ENCODE measurements at places on chromosomes 11 and 22.

GRCh38 chr11:11073996-11074395 lies 216.1 kb upstream of the ZBED5 start:
- DNase-seq = no peak

GRCh38 chr22:27848005-27848404 lies 46.4 kb upstream of the MN1 start:
- no peak for DNase-seq

- no peak for DNase-seq
These were observed 23.3 kb downstream of the TSPAN32 start for GRCh38 chr11:2325123-2325522.

DNA sequence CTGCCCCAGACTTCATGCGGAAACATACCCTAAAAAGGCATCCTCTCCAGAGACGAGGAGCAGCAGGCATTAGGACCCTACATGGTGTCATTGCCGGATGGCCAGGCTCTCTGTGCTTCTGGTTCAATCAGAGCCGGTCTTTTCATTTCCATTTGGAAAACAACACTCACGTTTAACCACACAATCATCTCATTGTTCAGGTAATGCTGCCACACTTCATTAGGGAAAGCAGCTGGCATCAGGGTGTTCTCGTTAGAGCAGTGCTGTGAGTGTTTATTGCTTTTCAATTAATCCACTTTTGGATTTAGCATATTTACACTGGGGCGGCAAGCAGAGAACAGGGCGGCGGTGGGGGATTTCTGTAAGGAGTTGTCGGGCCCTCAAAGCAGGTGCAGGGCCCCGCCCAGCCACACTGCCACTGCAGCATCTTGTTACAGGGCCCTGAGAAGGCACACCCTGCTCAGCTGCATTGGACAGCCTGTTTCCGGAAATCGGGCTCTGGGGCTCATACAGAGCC lies 338.6 kb downstream of the SHANK2 start:
- DNase-seq = no peak

GRCh38 chr22:49760280-49760629 lies 67.4 kb downstream of the BRD1 start:
- DNase-seq = no peak

- no peak for DNase-seq
These were observed 20.0 kb upstream of the LMO1 start for GRCh38 chr11:8283465-8284230.

- no peak for DNase-seq
These were observed at the start of gene MYOD1 for GRCh38 chr11:17719028-17719937. TSS of gene MYOD1 (plus strand) at chr11:17719571. CDS start at chr11:17719783, 212 bp downstream.

DNA sequence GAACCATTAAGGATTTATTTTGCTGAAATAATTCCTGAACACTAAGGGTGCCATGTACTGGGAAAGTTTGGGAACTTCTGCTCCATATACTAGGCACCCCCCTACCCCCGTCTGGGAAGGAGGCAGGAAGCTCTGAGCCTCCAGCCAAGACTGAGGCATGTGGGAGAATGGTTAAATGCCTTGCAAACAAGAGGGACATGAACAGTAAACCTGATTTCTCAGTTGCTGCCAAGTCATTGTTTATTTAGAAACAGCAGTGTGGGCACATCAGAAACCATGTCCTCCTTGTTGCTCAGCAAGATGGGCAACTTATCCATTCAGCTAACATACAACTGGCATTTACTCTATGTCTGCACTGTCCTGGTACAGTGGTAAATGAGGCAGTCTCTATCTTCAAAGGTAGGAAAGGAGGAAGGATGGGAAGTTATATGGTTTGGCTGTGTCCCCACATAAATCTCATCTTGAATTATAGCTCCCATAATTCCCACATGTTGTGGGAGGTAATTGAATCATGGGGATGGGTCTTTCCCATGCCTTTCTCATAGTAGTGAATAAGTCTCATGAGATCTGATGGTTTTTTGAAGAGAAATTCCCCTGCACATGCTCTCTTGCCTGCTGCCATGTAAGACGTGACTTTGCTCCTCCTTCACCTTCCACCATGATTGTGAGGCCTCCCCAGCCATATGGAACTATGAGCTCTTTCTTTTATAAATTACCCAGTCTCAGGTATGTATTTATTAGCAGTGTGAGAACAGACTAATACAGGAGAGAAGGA lies 459.1 kb downstream of the MIAT start:
- DNase-seq = no peak

GRCh38 chr11:62611705-62612365 lies 740 bp downstream of the EML3 start:
- DNase-seq = no peak

DNA sequence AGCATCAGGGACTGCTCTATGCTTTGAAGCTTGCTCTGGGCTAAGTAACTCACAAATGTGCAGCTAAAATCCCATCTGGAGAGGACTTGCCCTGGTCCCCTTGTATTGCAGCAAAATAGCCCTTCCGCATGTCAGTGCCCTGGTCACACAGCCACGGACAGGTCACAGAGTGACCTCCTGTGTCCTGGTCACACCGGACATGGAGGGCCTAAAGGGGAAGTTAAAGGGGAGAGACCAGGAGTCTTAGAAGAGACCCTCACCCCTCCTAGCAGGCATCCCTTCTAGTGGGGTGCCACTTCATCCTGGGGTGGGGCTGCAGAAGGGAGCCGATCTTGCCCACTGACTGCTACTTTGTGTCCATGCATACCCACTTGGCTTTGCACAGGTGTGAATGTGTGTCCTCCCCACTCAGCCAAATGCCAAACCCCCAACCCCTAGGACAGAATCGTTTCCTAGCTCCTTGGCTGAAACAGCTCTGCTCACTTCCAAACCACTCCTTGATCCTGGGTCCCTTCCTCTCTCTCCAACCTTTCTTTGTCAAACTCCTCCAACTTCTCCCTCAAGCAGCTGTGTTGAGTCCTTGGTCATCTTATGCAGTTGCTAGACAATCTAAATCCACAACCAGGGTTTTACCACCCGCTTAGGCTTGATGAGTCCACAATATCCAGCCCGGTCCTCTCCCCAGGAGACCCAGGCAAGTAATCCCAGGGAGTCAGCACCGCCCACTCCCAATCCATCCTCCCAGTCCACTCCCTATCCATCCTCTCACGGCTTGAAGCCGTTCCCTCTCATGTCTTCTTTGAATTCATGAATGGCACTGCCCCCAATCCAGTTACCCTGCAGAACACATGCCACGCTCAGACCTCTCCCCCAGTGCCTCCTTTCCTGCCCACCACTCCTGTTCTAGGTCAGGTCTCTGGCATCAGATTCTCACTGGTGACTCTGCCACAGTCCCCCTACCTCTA lies 3.3 kb upstream of the FXYD6 start:
- DNase-seq = no peak

DNA sequence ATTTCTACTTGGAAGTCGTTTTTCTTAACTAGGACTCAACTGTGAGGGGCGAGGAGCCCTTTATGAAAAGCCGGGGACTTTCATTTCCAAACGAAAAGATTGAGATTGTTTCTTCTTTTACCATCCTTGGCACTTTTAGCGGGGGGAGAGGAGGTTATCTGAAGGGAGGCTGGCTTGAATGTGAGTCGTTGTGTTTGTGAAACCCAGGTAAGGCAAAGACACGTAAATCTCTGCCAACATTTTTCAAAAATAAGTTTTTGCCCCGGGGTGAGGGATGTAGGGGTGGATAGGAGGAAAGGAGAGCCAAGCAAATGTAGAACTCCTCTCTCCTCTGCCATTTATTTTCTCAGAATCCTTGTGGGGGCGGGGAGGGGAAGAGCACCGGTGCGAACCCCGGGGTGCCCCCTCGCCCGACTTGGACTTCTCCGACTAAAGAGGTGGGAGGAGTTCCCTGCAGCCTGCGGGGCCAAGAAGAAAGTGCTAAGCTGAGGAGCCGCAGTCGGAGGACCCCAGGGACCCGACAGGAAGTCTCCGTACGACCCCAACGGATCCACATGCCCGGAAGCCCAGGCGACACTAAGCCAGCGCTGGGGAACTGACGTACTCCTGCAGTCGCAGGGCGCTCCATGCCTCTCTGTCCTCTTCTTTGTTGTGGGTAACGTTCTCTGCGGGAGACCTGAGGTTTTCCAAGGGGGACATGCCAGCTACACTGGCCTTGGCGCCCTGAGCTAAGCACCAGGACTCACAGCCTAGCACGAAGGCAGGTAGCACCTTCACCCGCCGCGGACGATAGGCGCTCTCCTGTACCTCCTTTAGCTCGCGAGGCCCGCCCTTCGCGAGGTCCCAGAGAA lies 2.4 kb upstream of the WT1 start:
- no peak for DNase-seq

- no peak for DNase-seq
These were observed 16.2 kb downstream of the CAPN5 start for GRCh38 chr11:77082838-77083565.

DNA sequence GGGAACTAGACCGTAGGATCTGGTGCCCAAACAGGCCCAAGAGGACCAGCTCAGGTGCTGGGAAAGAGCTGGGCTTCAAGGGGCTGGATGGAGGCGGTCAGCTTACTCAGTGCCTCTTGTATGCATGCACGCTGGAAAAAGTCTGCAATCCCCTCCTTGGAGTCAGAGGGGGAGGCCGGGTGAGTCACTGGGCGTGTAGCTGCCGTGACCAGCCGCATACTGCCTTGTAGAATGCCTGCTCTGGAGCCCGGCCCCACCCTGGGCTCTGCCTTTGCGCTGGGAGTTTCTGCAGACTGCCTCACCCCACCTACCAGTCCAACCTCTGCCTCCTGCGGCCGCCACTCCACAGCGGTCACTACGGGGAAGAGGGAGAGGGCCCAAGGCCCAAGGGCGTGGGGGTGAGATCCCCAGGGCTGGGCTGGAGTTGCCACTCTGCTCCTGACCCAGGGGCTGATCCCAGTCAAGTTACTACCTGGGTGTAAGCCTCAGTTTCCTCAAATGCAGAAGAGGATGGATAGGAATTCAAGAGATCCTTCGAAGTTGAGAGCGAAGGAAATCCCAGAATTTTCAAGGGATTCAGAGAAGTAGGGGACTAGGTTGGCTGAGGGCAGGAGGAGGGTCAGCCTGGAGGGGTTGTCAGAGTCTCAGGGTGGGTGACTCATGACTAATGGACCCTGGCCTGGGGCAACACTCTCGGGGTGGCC lies 4.2 kb downstream of the MRGPRF start:
- DNase-seq = no peak

DNA sequence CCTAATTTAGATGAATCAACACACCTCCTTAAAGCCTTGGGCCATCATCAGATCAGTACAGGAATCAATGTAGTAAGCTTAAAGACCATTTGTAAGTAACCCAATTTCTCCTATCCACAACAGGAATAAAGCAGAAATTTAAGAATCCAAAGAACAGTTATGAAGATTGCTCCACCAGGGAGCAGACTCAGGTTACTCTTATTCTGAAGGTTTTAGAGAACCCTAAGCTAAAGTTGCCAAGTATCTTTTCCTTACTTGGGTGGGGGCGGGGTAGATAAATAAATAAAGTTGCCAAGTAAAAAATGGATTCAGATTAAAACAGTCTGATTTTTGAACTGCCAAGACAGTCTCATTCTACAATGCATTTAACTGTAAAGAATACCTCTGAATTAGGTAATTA lies 18.1 kb downstream of the CKAP5 start:
- no peak for DNase-seq

DNA sequence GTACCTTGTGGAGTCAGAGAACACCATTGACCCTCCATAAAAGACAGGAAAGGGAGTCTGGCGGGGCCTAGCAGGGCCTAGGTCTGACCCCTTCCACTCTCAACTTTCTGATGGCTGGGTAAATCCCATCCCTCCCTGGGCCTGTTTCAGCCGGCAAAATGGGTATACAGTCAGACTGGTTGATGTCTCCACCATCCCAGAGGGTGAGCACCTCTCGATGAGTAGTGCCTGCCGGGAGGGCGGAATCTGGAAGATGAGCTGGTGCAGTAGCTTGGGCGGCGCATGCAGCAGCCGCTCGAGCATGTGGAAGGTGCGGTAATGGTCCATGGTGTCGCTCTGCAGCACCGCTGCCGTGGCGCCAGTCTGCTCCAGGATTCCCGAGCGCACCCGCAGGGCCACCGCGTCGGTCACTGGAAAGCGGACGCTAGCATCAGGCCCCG lies 528 bp downstream of the FIBP start:
- no peak for DNase-seq

DNA sequence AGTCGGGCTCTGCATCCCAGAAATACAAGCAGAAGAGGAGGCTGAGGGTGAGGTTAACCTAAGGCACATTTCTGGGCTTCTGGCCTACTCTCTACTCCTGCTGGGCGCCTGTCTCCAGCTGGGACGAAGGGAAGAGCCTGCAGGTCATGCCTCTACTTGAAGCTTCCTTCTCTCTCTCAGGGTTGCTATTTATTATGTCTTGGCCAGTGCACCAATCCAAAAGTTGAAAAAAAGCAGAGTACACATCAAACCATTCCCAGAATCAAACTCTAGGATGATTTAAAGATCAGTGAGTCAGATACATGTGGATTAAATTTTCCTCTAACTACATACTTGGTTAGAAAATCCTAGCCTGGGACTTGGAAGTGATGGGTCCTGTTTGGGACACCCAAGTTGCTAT lies 60.2 kb upstream of the CDON start:
- no peak for DNase-seq

DNA sequence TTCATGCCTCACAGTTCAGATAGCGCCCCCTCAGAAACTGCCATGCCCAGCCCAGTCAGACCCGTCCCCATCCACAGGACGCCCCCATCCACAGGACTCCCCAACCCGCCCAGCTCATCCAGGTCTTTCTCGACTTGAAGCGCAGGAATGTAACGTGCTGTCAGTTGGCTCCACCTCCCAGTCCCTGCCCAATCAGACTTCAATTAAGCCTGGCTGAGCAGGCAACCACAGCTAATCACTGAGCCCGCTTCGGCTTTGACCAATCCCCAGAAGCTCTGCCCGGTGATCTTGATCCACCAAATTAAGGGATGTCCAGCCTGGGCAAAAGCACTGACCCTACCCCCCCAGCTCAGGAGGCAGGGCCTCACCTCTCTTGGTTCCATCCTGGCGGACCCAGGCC lies 10.5 kb upstream of the MFNG start:
- no peak for DNase-seq

GRCh38 chr11:117905524-117905923 lies 23.7 kb downstream of the TMPRSS13 start:
- no peak for DNase-seq

- no peak for DNase-seq
These were observed 59.3 kb downstream of the CD82 start for GRCh38 chr11:44624761-44625221.

DNA sequence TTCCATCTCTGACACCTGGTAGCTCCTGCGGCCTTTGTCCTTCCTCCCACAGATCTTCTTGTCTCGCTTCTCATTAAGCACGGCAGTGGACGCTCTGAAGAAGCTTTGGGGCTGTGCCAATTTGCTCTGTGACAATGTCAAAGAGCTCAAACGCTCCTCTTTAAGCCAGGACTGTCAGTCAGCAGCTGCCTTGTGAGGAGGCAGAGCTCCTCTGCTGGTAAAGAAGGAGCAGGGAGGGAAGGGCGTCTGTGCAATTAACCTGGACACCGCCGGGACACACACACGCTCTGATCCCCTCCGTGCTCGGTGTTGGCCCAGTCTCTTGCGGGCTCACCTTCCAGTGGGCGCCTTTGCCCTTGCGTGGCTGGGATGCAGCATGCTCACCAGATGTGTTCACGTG lies 373.9 kb downstream of the BRD1 start:
- DNase-seq = no peak

GRCh38 chr22:37601203-37601539 lies 7.5 kb upstream of the GGA1 start:
- DNase-seq = no peak

- no peak for DNase-seq
These were observed 93.8 kb downstream of the CEP164 start for GRCh38 chr11:117421476-117421875.

- DNase-seq = peak; percentile 16
These were observed 103.9 kb downstream of the GGTLC2 start for GRCh38 chr22:22748297-22748743.

All from NCI-H1930 (cell line).